Right lung (tissue), 10 donors: ENCODE measurements at places on chromosomes 7 and 10. TPM values are rescaled to one million over a fixed set of nuclear protein-coding genes. Genes with fewer than 3 reads are reported as not detected.

ARHGEF5 gene
- 30.5 TPM for polyA plus RNA-seq

- DNase-seq: no peak
Observed at GRCh38 chr10:71978476-71978875, 14.3 kb downstream of the CHST3 start.

AQP1 gene
- polyA plus RNA-seq: 152 TPM

CALHM3 gene
- polyA plus RNA-seq: not detected

ELN gene
- polyA plus RNA-seq: 165 TPM

- no peak for DNase-seq
Observed at GRCh38 chr7:88462799-88463198, 156.1 kb upstream of the STEAP4 start.

GRCh38 chr10:121240011-121240410 is 358.2 kb downstream of the FGFR2 start:
- no peak for DNase-seq

ATOH7 gene
- 0.13 TPM for polyA plus RNA-seq

- DNase-seq: peak; percentile 60
Observed at GRCh38 chr10:31262672-31263071, 56.3 kb upstream of the ZEB1 start.

DNA sequence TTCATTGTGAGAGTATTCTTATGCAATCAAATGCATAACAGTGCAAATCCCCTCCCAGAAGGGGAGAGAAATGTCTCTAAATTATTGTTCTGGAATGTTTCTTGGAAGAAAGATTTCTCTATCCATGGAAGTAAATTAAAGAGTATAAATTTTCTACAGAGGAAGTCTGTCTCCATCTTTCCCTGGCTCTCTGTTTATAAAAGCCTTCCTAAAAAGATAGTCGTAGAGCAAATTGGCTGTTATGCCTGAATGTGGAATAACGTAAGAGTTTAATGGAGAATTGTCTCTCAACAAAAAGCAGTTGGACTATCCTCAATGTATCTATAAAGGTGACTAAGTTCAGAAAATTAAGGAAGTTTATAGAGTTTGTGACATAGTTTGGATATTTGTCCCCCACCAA is 76.3 kb downstream of the GNAT3 start:
- DNase-seq: no peak

GRCh38 chr10:132606031-132606491 is 68.5 kb downstream of the INPP5A start:
- no peak for DNase-seq

- DNase-seq: no peak
Observed at GRCh38 chr7:132656846-132657776, 80.8 kb upstream of the PLXNA4 start.

ASZ1 gene
- 0.97 TPM for polyA plus RNA-seq

- DNase-seq: no peak
Observed at GRCh38 chr10:102460836-102461186, 9.5 kb upstream of the C10orf95 start.

DNA sequence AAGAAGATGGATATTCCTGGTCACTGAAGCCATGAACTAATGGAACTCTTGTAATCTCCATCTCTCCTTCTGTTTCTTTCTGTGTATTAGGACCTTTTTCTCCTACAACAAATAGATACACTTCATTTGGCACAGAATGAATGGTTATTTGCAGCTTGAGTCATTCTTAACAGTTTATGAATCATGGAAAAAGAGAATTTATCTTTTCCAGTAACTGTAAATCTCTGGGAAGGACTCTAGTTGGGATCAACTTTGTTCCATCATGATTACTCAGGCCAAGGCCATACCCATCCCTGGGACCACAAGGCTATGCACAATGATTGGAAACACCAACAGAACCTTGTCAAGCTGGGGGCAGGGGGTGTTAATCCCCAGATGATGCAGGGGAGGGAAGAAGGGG is 36.1 kb upstream of the MDFIC start:
- no peak for DNase-seq

GRCh38 chr7:45197461-45197860 is 39.9 kb downstream of the RAMP3 start:
- no peak for DNase-seq

DNA sequence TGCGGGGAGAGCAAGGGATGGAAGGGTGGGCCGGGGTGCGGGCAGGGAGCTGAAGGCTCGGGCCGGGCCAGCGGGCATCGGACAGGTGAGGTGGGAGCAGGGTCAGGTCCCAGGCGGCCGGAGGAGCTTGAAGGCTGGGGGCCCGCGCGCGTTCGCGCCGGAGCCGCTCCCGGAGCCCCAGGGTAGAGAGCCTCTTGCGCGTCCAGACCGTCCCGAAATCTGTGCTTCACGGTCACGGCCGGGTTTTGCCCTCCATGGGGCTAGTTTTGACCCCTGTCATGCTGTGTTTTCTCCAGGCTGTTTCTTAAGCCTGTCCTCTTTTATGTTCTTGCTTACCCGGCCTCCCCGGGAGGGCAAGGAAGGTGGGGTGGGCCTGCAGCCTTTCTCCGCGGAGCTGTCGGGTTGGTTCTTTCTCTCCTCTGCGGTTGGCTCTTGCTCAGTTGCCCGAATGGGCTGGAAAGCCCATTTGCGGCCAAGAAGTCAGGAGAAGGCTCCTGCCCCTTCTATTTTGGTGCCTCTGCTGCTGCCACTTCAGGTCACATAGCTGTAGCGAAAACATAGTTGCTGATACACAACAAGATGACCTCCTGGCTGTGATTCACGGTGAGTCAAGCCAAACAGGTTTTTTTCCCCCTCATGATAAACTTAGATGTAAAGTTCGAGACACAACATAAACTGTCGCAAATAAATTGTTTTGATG is 650 bp downstream of the UBE2D1 start:
- DNase-seq: peak; percentile 27
